ENCODE measurements at places on chromosomes 12 and 14.

DNA sequence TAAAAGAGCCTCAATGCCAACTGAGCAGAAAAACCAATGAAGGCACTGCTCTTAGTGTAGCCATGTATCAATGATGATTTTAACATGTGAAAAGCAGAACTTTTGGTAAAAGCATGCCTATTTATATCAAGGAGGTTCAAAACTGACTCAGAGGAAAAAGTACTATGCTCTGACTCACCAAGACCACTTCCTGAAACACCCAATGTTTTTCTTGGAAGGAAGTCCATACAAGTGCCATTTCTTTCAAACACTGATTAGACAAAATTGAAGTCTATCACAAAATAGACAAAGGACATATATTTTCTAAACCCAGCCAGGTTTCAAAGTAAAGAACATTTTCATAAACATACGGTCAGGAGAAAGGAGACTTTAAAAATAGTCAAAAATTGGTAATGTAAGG lies 88.6 kb downstream of the EPS8 start:
- DNase-seq, result no peak

DNA sequence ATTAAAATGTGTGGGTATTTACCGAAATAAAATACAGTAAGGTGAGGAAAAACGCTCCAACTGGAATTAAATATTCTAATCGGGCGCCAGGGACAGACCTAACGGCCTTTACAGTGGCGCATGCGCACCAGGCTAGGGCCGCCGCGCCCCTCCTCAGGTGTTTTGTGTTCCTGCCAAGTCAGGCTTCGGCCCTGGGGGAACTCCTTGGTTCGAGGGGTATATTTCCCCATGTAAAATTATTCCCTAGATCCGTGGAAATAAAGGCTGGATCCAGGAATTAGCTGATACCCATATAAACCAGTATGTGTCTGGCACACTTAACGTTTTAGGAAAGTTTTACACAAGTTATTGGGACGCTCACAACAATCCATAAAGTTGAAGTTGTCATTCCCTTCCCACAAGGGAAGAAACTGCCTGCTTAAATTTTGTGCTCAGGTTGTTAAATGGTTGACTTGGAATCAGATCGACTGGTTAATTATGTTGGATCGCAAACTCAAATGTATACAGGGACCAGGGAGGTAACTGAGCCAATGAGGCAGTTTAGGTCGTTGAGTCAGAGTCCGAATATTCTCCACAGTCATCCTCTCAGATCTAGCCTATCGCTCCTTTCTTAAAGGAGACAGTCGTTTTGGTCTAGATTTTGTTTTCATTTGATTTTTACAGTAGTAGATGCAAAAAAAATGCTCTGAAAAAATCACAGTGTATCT lies 621 bp upstream of the ANAPC7 start:
- peak; percentile 75 for DNase-seq

DNA sequence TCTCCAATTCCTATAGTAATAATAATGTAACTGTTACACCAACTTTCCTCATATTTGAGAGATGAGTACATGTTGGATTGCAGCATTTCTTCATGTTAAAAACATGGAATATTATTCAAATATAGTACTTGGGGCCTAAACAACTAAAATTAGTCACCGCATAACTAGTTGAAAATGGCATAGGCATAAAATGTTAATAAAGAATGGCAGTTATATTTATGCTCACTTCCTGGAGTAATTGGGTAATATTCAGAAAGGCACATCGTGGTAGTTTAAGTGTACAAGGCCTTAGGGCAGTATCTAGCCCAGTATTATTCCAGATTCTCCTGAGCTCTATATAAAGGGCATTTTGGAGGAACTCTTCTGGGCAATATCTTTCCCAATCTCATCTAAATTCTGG lies 46.0 kb downstream of the ERGIC2 start:
- no peak for DNase-seq

GRCh38 chr14:94914191-94914590 lies 144.3 kb upstream of the GSC start:
- no peak for DNase-seq

DNA sequence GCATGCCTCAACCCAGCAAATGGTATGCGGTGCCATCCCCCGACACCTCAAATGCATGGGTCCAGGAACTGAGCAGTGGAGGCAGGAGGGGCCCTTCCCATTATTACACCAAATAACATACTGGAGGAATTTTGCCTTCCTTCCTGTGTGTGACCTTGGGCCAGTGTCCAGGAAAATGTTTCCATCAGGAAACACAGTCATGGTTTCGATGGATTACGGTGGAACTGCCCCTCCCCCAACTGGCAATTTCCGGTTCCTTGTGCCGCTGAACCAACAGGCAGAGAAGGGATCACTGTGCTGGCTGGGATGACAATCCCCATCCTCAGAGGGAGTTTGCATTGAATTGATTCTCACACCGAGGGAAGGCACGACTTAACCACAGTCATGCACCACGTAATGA lies 9.1 kb upstream of the CDC42BPB start:
- no peak for DNase-seq

DNA sequence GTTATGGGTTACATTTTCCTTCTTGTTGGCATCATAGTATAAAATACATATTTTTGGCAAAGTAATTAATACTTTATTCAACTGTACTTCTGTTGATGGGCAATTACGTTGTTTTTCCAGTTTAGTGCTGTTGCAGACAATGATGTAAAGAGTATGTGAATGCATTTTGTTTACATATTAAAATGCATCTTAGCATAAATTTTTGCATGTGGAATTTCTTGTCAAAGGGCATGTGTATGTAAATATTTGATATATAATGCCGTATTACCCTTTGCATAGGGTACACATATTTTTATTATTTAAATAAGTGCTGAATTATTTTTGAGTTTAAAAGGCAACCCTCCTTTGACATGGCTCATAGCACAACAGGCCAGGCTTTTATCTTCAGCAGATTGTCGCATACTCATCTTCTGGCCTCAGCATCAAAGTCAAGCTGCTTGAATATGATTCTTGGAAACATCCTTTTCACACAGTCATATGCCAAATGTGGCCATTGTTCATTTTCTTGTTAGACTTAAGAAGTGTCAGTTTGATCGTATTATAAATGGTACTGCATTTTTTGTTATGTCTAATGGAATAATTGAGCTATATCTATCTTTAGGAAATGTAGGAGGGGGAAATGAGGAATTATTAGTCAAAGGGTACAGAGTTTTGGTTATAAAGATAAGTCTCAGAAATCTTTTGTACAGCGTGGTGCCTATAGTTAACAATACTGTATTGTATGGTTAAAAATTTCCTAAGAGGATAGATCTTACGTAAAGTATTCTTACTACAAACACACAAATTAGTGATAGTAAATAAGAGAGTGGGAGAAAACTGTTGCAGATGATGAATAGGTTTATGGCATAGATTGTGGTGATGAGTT lies 138.5 kb downstream of the FUT8 start:
- DNase-seq, result no peak

- DNase-seq, result no peak
These were observed 411 bp downstream of the TTLL5 start for GRCh38 chr14:75661499-75661814.

- DNase-seq, result no peak
These were observed 27.9 kb upstream of the DICER1 start for GRCh38 chr14:95185033-95185766.

DNA sequence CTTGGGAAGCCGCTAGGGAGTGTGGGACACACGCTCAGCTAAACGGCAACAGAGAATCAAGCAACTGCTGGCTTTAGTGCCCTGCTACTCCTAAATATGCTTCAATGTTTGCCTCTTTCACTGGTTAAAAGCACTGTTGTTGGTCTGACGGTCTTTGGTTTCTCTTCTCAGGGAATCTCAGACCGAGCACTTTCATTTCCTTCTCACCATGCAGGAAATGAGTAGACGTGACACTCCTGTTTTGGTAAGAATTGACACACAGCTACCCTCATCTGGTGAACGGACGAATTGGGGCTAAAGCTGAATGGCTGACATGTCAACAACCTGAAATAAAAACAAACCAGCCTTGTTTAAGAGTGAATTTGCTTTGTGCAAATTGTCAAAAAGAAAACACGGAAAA lies 57.5 kb upstream of the PIWIL1 start:
- no peak for DNase-seq

GRCh38 chr14:51638071-51638944 lies 13.4 kb upstream of the FRMD6 start:
- peak; percentile 32 for DNase-seq

Measured in HuH-7.5 (cell line).